ENCODE measurements at places on chromosomes 3 and 15.

- no peak for DNase-seq
Measured at GRCh38 chr3:133445108-133445507, 45.3 kb downstream of the BFSP2 start.

GRCh38 chr3:101898752-101899169 is 49.4 kb downstream of the NFKBIZ start:
- DNase-seq = no peak

- peak; percentile 23 for DNase-seq
Measured at GRCh38 chr15:58457466-58457965, 25.7 kb downstream of the LIPC start.

DNA sequence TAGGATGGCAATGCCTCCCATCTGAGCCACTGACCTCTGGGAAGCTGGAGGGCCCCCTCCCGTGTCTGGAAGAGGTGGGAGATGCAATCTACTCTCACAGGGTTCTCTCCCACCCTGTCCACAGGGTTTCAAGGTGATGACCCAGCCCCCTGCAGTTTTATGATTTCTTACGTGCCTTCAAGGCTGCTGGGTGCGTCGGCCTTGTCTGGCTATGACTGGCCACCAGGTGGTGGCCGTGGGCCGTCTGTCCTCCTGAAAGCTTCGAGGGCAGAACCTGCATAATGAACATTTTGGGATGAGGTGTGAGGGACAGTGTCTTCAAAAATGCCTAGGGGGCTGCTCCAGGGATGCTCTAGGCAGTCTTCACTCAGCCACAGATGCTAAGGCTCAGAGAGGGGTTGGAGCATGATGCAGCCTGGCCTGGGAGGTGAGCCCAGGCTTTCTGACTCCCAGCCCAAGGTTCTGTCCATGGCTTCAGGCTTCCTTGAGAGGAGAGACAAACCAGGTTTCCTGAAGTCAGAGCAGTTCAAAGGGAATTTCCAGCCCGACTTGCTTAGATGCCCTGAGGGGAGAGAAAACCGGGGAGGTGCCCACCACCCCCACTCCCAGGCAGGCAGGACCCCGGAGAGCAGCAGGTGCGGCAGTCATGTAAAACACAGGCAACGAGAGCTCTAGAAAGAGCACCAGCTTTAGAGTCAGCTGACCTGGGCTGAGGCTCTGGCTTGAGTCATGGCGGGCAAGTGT is 18.7 kb downstream of the ISG20 start:
- peak; percentile 26 for DNase-seq

DNA sequence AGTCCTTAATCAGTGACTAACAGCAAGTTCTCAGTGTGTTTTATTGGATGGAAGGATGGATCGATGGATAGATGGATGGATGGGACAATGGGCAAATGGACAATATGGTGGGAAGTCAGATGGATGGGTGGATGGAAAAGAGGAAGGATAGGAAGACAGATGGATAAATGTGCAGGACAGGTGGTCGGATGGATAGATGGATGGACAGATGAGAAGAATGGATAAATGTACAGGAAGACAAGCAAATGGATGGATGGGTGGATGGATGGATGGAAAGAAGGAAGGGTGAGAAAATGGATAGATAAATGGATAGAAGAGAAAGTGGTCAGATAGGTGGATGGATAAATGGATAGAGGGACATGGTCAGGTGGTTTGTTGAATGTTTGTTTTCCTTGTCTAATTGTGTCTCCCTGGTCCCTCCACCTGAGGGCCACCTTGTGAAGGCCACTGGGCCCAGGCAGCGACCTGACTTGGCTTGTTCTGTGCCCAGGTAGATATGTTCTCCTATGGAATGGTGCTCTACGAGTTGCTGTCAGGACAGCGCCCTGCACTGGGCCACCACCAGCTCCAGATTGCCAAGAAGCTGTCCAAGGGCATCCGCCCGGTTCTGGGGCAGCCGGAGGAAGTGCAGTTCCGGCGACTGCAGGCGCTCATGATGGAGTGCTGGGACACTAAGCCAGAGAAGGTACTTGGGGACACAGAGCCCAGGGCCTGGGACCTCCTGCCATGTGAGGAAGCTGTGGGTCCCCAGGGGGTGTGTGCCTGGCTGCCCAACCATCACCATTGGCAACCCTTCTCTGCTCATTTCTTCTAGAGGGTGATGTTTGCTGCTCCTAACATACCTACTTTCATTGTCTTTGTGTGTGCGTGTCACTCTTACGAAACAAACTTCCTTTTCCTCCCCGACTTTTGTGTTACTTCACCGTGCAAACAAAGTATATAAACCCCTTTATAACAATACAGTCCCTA is 137.5 kb downstream of the LRRK1 start:
- DNase-seq = no peak

All from amniotic stem cell (primary cell).